ENCODE measurements at places on chromosomes 1 and 21. TPM values are rescaled to one million over a fixed set of nuclear protein-coding genes. Genes with fewer than 3 reads are reported as not detected.

Gene OR2L13
- total RNA-seq: 0.94 TPM

Gene TMEM82
- total RNA-seq: not detected

Gene KIFAP3
- total RNA-seq: 79.7 TPM

Gene SPATA1
- total RNA-seq: 0.99 TPM

Gene CASQ1
- 0.99 TPM for total RNA-seq

Gene GUCA2B
- not detected for total RNA-seq

Gene THAP3
- total RNA-seq: 27.6 TPM

- DNase-seq: no peak
Observed at GRCh38 chr21:34843562-34843961, 174.8 kb downstream of the CLIC6 start.

DNA sequence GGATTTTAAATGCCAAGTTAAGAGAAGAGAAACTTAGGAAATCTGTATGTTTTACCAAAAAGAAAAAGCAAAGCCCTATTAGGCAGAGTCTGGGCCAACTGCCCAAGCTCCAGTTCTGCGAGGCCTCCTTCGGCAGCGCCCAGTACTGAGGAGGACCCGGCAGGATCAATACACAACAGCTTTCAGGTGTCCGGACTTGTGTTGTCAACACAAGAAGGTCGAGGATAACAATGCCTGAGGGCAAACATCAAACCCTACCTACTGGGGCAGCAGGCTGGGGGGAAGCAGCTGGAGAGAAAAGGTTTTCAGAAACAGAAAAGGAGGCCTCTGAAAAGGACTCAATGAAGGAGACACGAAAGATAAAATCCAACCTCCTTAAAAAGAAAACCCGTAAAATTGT, 98.1 kb upstream of the GJB5 start:
- no peak for DNase-seq

DNA sequence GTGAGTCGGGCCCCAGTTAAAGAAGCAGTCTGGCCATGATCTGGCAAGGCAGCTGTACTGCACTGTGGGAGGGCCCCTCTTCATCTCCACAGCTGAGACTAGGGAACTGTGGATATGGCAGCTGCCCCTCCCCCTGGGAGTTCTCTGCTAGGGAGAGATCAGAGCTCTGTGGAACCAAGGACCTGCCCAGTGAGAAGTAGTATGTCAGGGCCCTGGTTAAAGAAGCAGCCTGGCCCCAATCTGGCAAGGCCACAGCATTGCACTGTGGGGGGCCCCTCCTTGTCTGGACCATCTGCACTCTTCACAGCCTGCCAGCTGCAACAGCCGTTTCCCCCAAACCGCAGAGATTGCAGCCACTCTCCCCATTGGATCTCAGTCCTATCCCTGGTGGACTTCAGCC, 208.5 kb downstream of the DNAH14 start:
- DNase-seq: no peak

- DNase-seq: peak; percentile 43
Observed at GRCh38 chr1:56477164-56478111, 101.9 kb downstream of the PLPP3 start.

GRCh38 chr1:182175361-182175931, 113.9 kb upstream of the ZNF648 start:
- no peak for DNase-seq

DNA sequence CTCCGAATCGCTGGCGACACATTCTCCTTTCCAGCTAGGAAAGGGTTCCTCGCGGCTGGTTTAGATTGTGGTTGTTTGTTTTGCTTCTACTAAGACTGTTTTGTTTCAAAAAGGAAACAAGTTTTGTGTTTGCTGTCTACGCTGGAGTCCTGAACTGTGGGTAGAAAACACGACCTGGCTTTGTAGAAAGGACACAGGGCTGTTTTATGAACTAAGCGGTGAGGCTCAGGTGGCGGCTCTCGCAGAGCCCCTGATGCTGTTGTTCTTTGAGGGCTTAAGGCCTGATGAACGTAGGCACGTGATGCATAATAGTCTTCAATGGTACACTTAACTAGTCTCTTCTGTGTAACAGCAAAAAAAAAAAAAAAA, 27.0 kb upstream of the FHAD1 start:
- no peak for DNase-seq

DNA sequence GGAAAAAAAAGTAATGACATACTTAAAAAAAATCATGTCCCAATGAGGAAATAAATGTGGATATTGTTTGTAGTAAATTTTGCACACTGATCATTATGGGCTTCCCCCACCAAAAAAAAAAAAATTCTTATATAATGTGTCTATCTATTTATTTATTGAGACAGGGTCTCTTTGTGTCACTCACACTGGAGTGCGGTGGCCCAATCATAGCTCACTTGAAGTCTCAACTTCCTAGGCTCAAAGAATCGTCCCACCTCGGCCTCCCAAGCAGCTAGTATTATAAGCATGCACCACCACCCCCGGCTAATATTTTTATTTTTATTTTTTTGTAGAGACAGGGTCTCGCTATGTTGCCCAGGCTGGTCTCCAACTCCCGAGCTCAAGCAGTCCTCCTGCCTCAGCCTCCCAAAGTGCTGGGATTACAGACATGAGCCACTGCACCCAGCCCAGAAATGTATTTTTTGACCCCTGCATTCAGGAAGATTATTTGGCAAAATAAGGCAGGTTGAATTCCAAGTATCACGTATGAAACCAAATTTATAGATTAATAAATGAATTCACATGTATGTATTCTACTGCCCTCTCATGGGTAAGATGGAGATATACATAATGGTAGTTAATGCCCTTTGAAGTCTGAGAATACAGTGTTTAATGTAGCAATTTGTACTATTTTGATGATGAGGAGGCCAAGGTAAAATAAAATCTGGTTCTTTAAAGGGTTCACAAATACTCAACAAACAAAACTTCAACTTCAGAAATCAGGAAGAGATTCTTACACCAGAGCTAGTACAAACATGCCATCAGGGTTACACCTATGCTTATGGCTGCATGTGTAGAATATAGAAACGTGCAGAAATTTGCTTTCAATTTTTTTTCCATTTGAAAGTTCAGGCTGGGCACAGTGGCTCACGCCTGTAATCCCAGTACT, 1.4 kb upstream of the DENND2C start:
- peak; percentile 17 for DNase-seq

DNA sequence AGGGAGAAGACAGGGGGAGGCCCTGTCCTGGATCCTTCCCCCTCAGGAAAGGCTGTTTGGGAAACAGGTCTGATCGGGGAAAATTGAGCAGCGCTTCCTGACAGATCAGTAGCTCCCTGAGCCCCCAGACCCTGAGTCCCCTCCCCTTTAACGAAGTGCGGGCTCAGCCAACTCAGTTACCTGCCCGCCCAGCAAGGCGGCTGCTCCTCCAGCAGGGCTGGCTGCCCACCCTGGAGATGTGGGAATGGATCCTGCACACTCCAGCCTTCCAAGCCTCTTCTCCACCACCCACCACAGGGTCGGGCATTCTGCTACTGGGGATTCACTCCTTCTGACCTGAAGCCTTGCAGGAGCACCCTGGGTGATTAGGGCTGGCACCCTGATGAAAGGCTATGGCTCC, 27.6 kb upstream of the LAPTM5 start:
- DNase-seq: no peak

DNA sequence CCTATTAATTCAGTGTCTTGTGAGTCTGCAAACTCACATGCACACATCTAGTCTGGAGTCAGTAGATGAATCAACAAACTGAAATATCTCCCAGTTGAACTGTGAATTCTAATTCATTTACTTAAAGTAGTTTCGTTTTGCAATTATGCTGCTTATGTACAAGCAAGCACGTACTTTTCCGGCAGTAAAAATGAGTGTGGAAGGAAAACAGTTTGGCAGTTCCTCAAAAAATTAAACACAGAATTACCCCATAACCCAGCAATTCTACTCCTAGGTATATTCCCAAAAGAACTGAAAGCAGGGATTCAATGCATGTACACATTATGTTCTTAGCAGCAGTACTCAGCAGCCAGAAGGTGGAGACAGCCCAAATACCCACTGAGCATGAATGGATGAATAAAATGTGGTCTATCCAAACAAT, 49.3 kb downstream of the GNB1 start:
- no peak for DNase-seq

DNA sequence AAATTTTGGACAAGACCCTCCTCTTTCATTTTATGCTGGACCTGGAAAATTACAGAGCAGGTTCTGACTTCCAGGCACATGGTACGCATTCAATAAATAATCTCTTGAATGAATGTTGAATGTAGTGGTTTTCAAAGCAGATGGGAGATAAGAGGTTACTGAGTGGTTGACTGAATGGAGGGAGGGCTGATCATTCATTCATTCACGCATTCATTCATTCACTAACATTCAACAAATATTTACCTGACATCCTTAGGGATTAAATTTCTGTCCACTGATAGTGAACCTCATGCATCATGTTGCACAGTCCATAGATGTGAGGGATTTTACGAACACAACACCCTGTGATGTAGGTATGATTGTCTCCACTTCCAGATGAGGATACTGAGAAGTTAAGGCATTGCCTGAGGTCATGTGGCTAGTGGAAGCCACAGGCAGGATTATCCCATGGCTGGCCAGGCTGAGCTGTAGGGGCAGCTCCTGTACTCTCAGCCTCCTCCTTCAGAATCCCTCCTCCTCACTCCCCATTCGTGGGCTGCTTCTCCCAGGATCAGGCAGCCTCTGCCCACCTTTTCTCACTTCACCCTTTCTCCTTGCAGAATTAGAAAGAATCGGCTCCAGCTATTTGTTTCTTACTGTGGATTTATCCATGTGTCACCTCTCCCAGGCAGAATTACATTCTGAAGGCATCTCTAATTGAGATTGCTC, 48.4 kb upstream of the ATP5PO start:
- no peak for DNase-seq

DNA sequence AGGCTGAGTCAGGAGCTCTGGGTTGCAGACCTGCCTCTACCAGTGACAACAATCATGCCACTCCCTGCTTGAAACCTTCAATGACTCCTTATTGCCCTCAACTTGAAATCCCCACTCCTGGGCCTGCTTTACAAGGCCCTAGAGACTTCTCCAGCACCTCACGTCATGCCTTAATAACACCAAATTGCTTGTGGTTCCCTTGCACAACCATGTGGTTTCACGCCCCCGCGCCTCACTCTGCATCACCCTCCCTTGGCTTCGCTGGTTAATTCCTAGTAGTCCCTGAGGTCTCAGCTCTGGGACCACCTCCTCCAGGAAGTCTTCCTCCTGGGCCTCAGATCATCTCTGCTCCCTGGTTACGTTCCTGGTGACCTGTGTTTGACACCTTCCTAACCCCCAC, 33.0 kb downstream of the EPHA2 start:
- no peak for DNase-seq

DNA sequence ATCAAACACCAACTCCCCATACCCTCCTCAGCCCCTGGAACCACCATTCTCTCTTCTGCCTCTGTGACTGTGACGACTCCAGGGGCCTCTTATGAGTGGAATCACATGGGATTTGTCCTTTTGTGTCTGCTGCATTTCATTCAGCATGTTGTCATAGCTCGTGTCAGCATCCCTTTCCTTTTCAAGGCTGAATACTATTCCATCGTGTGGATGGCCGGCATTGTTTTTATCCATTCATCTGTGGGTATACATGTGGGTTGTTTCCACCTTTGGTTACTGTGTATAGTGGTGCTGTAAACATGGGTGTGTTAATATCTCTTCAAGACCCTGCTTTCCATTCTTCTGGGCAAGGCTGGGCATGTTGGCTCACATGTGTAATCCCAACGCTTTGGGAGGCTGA, 17.1 kb upstream of the OBSCN start:
- DNase-seq: no peak

- DNase-seq: peak; percentile 47
Observed at GRCh38 chr1:107964336-107965109, 457 bp downstream of the VAV3 start.
